ENCODE measurements at places on chromosomes 13 and 19. TPM values are rescaled to one million over a fixed set of nuclear protein-coding genes. Genes with fewer than 3 reads are reported as not detected.

DNA sequence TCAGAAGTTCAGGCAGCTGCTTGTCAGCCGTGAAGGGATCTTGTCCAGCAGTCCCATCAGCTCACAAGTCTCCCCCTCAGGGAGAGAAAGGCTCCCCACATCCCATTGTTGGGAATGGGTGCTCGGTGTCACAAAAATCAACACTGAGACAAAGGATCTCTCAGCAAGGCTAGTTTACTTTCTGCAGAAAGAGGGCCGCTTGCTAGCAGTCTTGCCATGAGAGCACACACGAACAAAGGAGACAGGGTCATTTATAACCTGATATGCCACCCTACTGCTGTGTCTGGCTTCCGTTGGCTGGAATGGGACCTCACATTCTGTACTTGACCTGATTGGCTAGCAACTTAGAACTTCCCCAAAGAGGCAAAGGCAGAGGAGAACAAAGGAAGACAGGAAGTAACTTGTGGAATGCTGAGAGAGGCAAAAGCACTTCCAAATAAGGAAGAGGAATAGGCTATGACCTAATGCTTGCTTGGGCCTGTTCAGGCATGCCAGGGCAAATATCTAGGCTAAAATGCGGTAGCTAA lies 8.7 kb upstream of the IGFL3 start:
- DNase-seq, result peak; percentile 100

- DNase-seq, result peak; percentile 28
These were observed 1.9 kb downstream of the MAN2B1 start for GRCh38 chr19:12664406-12665280.

DNA sequence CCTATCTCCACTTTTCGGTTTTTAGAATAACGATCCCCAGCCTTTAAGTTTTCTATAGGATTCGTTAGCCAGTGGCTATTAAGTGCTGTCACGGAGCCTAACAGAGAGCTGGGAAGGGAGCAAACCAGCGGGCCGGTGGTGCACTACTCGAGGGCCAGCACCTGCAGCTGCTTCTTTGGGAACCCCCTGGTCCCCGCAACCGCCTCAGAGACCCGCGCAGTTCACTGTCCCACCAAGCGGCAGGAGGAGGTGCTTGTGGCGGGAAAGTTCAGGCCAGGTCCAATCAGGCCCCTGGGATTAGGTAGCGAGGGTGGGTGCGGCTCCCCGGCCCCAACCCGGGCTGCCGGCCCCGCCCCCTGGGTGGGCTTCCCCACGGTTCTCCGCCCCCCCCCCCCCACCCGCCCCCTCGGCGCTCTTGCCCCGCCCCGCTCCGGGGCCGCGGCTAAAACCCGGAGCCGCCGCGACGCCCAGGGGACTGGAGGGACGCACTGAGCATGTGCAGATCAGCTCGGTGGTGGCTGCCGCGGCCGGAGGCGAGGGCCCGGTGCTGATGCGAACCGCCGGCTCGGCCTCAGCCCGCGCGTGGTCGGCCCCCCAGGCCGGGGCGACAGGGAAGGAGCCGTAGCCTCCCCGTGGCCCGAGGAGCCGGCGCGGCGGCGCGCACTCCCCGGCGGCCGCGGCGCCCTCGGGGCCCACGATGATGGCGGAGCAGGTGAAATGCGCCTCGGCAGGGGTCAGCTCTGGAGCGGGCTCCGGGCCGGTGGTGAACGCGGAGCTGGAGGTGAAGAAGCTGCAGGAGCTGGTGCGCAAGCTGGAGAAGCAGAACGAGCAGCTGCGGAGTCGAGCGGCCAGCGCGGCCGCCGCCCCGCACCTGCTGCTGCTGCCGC lies at the start of gene SLAIN1:
Gene SLAIN1 (plus strand): TSS at position 471 of the 887 bp plus-strand sequence. CDS start 227 bp downstream, at position 698.
- peak; percentile 2 for DNase-seq

DNA sequence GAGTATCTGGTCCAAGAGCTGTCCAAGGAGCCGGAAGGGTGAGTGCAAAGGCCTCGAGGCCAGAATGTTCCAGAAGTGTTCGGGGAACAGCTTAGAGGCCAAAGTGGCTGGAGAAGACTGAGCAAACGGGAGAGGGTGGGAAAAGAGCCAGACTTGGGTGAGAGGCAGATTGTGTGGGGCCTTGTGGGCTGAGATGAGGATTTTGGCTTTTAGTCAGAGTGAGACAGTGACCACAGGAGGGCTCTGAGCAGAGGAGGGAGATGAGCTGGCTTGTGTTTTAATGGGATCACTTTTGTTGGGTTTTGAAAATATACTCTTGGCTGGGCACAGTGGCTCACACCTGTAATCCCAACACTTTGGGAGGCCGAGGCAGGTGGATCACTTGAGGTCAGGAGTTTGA lies 5.6 kb downstream of the NANOS2 start:
- DNase-seq, result peak; percentile 43

DNA sequence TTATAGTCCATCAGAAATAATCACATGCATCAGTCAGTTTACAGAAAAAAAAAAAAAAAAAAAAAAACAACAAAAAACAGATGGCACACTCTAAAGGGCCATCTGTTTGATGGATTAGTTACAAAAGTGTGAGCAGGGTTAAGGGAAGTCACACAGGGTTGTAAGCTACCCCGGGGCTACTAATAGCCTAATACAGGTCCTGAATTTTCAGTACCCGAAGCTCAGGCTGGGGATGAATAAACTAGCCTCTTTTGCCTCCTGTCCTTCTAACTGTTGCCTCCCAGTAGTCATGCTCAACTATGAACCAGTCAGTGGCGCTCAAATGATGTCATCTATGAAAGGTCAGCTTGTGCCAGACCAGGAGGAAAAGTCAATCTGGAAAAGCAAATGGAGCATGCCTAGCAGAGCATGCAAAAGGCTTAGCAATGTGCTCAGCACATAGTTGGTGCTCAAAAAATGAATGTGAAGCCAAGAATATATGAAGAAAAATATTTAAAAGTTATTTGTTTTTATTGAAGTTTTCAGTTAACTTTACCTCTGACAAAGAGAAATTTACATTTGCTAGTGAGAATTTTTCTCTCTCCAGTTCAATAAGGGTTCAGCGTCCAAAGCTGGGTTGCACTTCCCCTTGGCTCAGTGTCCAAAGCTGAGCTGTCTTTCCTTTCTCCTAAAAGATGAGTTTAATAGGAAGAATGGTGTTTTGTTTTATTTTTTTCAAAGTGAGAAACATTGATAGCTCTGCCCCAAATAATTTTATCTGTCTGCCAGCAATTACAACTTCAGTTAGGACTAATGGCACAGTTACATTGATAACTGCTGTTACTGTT lies 30.8 kb upstream of the LRCH1 start:
- no peak for DNase-seq

DNA sequence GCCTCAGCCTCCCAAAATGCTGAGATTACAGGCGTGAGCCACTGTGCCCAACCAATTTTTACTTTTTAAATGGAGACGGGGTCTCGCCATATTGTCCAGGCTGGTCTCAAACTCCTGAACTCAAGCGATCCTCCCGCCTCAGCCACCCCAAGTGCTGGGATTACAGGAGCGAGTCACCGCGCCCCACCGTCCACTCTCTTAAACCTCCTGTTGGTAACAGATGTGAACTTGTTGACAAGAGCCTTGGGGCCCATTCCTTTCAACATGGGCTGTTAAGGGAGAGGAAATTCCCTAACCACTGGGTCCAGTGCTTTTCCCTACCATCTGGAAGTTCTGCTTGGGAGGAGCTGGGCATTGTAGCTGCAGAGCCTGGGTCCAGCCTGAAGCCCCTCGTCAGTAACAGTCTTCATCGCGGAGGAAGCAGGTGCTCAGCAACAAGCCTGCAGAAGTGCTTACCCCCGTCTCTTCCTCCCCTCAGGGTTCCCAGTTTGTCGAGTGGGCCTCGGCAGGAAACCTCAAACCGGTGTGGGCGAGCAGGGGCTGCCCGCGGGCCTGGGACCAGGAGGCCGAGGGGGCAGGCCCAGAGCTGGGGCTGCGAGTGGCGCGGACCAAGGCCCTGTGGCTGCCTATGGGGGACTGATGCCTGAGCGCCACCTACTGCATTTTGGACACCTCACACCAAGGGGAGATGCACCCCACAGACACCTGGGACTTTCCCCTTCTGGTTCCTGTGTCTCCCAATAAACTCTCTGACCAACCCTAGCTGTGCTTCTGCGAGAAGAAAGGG lies 4.0 kb upstream of the FLT3LG start:
- no peak for DNase-seq

- DNase-seq, result no peak
These were observed 21.4 kb downstream of the GARRE1 start for GRCh38 chr19:34275705-34276104.

DNA sequence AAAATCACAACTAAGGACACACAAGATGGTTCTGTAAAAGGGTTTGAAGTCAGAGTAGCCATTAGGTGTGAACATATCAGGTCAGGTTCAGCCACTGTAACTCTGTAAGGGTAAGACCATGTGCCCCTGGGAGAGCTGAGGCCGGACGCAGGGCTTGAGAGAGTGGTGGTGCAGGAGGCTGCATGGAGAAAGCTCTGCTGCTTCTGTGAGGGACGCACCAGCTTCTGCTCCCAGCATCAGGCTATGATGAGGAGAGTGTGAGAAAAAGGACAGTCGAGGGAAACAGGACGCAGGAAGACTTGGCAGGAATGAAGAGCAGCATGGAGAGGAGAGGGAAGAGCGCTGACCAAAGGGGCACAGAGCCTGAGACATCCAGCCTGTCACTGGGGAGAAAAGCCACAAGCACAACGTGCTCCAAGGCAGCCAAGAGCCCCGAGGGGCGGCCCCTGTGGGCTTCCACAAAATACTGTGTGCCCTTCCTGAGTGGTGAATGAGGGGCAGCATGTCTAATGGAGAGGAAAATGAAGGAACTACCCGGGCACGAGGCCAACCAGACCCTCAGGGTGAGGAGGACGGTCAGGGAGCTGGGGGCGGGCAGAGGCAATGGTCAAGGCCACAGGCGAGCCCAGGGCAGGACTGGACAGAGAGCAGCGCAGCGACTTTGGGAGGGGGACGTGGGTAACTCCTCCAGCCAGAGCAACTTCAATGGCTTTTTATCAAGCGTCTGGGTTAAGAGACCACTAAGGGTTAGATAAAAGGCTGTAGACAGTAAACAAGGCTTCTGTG lies 107.7 kb downstream of the COL4A1 start:
- no peak for DNase-seq

DNA sequence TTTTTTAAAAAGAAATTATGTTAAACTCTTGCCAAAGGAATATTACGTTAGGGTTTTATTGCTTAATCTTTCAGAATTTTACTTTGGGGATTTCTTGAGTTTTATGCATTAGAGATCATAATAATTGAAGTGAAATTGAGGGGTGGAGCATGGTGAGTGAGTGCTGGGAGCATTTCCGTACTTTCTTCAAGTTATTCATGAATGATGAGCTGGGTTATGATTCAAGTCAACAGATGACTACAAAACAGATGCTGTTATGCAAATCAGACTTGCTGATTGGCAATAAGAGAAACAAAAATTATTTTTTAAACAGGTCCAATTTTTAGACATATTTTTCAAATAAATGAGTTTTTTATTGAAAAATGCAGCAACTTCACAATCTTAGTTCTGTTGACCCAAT lies 504.2 kb downstream of the DCT start:
- DNase-seq, result no peak

GRCh38 chr19:782185-782877 lies 14.9 kb upstream of the PTBP1 start:
- DNase-seq, result peak; percentile 76

- DNase-seq, result no peak
These were observed 88.7 kb downstream of the RNASEH2B start for GRCh38 chr13:50998326-50998725.

DNA sequence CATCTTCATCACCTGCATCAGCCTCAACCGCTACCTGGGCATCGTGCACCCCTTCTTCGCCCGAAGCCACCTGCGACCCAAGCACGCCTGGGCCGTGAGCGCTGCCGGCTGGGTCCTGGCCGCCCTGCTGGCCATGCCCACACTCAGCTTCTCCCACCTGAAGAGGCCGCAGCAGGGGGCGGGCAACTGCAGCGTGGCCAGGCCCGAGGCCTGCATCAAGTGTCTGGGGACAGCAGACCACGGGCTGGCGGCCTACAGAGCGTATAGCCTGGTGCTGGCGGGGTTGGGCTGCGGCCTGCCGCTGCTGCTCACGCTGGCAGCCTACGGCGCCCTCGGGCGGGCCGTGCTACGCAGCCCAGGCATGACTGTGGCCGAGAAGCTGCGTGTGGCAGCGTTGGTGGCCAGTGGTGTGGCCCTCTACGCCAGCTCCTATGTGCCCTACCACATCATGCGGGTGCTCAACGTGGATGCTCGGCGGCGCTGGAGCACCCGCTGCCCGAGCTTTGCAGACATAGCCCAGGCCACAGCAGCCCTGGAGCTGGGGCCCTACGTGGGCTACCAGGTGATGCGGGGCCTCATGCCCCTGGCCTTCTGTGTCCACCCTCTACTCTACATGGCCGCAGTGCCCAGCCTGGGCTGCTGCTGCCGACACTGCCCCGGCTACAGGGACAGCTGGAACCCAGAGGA lies 2.6 kb downstream of the P2RY11 start:
- no peak for DNase-seq

GRCh38 chr19:38837656-38838121 lies 6.1 kb upstream of the ECH1 start:
- no peak for DNase-seq

DNA sequence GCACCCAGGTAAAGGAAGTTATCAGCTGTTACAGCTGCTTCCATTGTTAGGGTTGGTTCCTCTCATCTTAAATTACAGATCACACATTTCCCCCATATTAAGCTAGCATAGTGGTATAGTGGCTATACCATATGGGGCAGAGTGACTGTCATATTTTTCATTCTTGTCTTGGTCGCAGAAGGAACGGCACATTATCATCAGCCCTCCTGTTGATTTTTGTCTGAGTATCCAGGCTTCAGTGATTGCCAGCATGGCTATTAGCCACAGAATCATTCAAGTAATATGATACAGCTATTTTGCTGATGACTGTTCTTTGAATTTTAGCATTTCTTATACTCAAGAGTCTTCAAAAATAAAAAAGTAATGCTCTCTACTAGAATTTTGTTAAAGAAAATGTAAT lies 240.9 kb downstream of the LIG4 start:
- DNase-seq, result no peak

DNA sequence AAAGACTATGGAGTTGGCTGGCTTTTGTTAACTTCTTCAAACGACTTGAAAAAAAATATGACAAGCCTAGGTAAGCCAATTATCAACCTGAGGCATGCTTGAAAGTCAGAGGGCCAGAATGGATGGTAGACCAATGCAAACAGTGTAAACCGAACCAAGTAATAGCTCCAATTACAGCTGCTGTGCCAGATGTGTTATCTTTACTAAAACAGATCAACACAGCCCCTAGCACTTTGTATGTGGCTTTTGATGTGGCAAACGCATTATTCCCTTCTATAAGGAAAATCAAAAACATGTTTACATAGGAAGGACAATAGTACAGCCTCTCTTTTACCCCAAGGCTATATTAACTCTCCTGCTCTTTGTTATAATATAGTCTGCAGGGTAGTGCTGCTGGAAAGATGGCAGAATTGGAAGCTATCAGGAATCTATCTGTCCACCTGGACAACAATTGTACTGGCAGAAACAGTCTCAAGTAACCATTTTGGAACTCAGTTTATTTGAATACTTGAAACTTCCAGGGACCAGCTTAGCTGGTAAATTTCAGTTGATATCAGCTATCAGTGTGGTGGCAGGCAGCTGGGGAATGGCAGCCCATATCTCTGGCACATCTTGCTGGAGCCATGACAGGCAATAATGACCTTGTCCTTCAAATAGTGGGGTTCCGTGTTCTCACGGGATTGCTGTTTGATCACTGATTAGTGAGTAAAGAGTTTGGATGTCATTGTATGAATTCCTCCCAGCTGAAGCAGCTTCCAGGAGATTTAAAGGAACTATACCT lies 144.4 kb upstream of the WASF3 start:
- DNase-seq, result no peak

ATXN8OS gene
- total RNA-seq, result not detected

LGALS14 gene
- total RNA-seq, result not detected

TYK2 gene
- total RNA-seq, result 78.5 TPM

MEF2B gene
- 0.17 TPM for total RNA-seq

ATP8B3 gene
- 6.5 TPM for total RNA-seq

SELENOW gene
- total RNA-seq, result 734 TPM

Data from LHCN-M2 (cell line).